ENCODE measurements at places on chromosomes 5 and 9.

DNA sequence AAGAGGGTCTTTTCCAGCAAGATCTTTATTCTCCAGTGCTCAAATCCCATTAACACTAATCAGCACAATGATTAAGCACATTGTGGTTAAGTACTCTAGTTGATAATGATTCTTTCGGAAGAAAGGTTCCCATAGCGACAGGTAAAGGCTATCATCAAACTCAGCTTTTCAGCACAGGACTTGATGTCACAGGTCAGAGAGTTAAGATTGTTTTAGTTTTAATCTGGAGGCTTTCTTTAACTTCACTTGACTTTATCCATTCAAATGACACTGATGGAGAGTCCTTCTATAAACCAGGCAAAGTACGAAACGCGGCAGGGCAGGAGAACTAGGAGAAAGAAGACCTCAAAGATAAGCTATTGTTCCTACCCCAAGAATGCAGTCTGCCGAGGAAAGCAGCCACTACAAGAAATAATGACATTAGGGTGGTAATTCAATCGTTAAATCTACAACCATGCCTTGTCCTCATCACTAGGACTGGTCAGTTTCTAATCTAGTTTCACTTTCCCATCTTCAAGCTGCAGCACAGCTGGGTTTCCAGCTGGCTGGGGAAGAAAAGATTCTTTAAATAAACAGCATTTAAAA lies 4.6 kb downstream of the NRG2 start:
- H3K27me3 ChIP-seq, result peaks cover 21% of the 10 kb centered on the region
- no peak overlapping the region for H3K4me3 ChIP-seq
- H3K36me3 ChIP-seq, result no peaks in the 10 kb centered on the region
- no peak overlapping the region for H3K27ac ChIP-seq

- no peak overlapping the region for H3K4me3 ChIP-seq
- no peak overlapping the region for H3K27ac ChIP-seq
- no peaks in the 10 kb centered on the region for H3K27me3 ChIP-seq
Measured at GRCh38 chr5:157342822-157343402, 77.0 kb downstream of the CYFIP2 start.

DNA sequence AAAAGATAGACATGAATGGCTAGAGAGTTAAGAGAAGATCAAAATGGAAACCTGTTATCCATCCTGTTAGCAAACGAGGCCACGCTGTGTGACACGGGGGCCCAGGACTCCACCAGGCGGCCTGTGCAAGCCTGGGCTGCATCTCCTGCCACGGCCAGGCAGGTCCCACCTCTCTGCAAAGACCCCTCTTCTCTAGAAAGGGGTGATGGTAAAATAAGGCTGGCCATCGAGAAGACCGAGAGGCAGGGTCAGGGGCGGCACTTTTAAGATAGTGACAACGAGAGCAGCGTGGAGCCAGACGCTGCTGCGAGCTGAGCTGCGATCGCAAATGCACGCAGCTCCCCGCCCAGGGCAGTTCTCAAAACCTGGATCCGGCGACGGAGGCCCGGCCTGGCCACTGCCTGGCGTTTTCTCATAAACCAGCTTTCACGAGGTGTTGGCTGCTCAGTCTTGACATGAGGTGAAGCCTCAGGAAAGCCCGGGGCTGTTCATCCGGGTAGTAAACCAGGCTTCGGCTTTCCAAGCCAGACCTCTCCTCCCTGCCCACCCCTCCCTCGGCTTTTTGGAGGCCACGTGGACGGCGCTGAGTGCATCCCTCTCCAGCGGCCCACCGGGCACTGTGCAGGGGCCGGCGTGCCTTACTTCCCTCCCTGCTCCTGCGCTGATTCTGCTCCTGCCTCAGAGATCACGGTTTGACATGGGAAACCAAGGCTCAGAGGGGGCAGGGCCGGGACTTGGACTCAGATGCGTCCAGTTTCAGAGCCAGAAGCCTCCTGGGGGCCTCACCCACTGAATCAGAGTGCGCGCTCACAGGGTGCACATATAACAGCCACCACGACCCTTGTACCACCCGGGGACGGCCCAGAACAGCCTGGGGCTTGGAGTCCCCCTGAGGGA lies 151.6 kb upstream of the PHYKPL start:
- no peaks in the 10 kb centered on the region for H3K27me3 ChIP-seq
- H3K27ac ChIP-seq, result no peak overlapping the region
- H3K4me3 ChIP-seq, result no peak overlapping the region
- H3K36me3 ChIP-seq, result no peaks in the 10 kb centered on the region
- no peak for DNase-seq

GRCh38 chr5:157175071-157175612 lies 5.5 kb upstream of the ITK start:
- H3K4me1 ChIP-seq, result peaks cover 41% of the 10 kb centered on the region
- H3K36me3 ChIP-seq, result no peaks in the 10 kb centered on the region
- H3K27ac ChIP-seq, result no peak overlapping the region
- no peak for DNase-seq
- H3K4me3 ChIP-seq, result no peak overlapping the region

GRCh38 chr5:96957254-96958049 lies 21.6 kb downstream of the LNPEP start:
- peaks cover 44% of the 10 kb centered on the region for H3K4me1 ChIP-seq
- H3K27ac ChIP-seq, result peak overlapping the region; percentile 47
- no peaks in the 10 kb centered on the region for H3K27me3 ChIP-seq
- no peaks in the 10 kb centered on the region for H3K36me3 ChIP-seq
- H3K4me3 ChIP-seq, result no peak overlapping the region

GRCh38 chr9:113738496-113738892 lies 137.6 kb upstream of the ZNF618 start:
- no peaks in the 10 kb centered on the region for H3K27me3 ChIP-seq
- H3K4me3 ChIP-seq, result no peak overlapping the region
- H3K4me1 ChIP-seq, result no peaks in the 10 kb centered on the region
- H3K36me3 ChIP-seq, result no peaks in the 10 kb centered on the region

DNA sequence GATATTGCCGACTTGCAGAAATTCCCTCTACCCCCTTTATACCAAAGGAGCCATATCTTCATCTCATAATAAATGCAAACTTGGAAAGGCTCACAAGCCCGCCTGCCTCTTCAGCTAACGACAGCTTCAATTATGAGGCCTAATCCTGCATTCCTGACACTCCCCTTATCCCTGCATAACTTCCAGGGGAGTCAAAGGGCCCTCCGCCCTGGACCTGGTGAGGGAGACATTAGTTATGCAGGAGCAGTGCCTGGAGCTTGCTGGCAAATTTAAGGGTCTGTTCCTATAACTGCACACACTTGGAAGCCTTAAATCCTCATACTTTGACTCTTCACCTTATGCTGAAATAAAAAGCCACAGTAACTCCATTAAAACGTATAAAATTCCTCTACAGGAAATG lies 617.9 kb downstream of the BNC2 start:
- no peaks in the 10 kb centered on the region for H3K4me1 ChIP-seq
- no peak overlapping the region for H3K27ac ChIP-seq
- no peaks in the 10 kb centered on the region for H3K27me3 ChIP-seq
- no peak for DNase-seq
- no peaks in the 10 kb centered on the region for H3K36me3 ChIP-seq

- H3K4me3 ChIP-seq, result no peak overlapping the region
- H3K36me3 ChIP-seq, result no peaks in the 10 kb centered on the region
- peaks cover under 1% of the 10 kb centered on the region for H3K27me3 ChIP-seq
- H3K27ac ChIP-seq, result no peak overlapping the region
- no peaks in the 10 kb centered on the region for H3K4me1 ChIP-seq
- DNase-seq, result no peak
Measured at GRCh38 chr9:86907346-86907745, 40.0 kb downstream of the GAS1 start.

- no peaks in the 10 kb centered on the region for H3K4me1 ChIP-seq
- no peaks in the 10 kb centered on the region for H3K27me3 ChIP-seq
- no peak for DNase-seq
Measured at GRCh38 chr9:18490641-18491370, 16.9 kb downstream of the ADAMTSL1 start.

- no peaks in the 10 kb centered on the region for H3K27me3 ChIP-seq
- H3K36me3 ChIP-seq, result no peaks in the 10 kb centered on the region
- no peak overlapping the region for H3K4me3 ChIP-seq
- no peaks in the 10 kb centered on the region for H3K4me1 ChIP-seq
Measured at GRCh38 chr5:181281077-181281983, 20.4 kb upstream of the TRIM52 start.

- no peak for DNase-seq
- no peak overlapping the region for H3K4me3 ChIP-seq
- H3K27me3 ChIP-seq, result peaks cover 3% of the 10 kb centered on the region
- H3K36me3 ChIP-seq, result no peaks in the 10 kb centered on the region
- no peaks in the 10 kb centered on the region for H3K4me1 ChIP-seq
Measured at GRCh38 chr9:22134390-22134789, 125.3 kb upstream of the CDKN2B start.

DNA sequence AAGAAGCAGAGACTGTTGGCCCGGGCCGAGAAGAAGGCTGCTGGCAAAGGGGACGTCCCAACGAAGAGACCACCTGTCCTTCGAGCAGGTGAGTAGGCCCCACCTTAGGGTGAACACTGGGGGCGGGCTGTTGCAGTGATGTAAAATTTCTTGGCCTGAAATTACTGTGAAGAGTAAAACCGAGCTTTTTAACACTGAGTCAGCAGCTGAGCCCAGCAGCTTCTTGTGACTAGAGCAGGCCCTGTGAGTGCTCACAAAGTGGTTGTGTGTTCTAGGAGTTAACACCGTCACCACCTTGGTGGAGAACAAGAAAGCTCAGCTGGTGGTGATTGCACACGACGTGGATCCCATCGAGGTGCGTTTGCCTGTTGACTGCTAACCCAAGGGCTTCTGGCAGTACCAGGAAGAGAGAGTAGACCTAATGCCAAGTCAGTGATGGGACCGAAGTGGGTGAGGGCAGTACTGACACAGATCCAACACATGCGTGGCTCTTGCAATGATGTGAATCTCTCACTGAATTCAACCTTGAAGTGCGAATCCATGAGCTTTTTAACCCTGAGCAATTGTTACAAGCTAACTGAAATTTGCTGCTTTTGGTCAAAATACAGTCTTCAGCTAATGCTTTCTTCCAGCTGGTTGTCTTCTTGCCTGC lies 2.1 kb downstream of the RPL7A start:
- peaks cover 14% of the 10 kb centered on the region for H3K36me3 ChIP-seq
- no peak overlapping the region for H3K4me3 ChIP-seq
- no peak for DNase-seq
- H3K27me3 ChIP-seq, result peaks cover 3% of the 10 kb centered on the region
- peak overlapping the region; percentile 95 for H3K27ac ChIP-seq

DNA sequence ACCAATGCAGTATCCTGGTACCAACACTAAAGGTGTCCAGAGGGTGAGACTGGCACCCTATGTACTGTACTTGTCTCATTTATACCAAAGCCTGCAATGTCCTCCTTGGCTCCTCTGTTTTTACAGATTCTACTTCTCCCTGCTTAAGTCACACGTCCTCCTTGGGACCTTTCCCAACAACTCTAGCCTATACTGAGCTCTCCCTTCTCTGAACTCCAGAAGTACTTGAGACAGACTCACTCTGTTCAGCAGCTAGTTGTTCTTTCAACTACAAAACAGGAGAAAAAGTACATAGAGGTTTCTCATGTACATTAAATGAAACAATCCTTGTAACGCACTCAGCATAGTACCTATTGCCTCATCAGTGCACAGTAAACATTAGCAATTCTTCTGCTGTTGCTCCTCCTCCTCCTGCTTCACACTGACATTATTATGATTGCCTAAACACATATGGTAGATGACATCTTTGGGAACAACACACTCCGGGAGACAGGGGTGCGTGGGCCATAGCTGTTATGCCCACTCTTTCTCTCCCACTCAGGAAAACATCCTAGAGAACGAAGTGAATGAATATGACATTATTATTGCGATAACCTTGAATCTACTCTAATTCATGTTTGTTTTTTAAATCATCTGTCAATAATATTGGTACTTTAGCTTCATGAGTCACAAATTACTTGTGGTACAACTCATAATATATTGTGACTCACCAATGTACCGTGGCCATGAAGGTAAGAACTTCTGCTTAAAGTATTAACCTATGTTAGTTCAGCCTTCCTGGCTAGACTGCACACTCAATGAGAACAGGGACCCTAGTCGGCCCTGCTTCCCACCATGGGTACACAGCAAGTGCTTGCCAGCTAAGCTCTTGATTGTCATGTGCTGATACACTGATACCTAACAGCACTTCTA lies 180.3 kb upstream of the ADRA1B start:
- no peak overlapping the region for H3K27ac ChIP-seq
- no peaks in the 10 kb centered on the region for H3K27me3 ChIP-seq
- no peaks in the 10 kb centered on the region for H3K36me3 ChIP-seq
- no peak overlapping the region for H3K4me3 ChIP-seq
- H3K4me1 ChIP-seq, result no peaks in the 10 kb centered on the region

DNA sequence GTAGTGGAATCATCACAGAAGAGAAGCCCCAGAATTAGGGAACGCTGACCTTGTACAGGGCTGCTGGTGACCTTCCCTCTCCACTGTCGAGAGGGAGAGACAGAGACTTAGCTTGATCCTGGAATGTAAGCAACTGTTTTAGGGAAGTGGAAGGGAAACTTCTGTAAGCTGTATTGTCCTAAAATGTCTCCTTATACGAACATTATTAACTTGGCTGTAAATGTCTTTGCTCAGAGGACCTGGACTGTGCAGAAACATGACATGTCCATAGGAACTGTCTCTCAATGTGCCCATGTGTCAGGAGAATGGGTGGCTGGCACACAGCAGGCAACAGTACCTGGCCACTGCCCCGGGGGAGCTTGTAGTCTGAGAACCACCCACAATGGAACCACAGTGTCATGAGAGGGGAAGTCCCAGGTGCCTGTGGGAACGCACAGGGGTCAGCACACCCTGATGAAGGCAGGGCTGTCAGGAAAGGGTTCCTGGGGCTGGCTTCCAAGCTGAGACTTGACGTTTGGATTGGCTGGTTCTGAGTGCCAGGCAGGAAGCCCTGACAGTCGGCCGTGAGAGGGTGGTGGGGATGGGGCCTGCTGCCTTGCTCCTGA lies 34.0 kb downstream of the DAP start:
- no peak for DNase-seq
- H3K27ac ChIP-seq, result no peak overlapping the region
- no peaks in the 10 kb centered on the region for H3K36me3 ChIP-seq
- no peaks in the 10 kb centered on the region for H3K27me3 ChIP-seq
- H3K4me1 ChIP-seq, result no peaks in the 10 kb centered on the region
- no peak overlapping the region for H3K4me3 ChIP-seq

GRCh38 chr5:149365418-149365817 lies 7.6 kb downstream of the PCYOX1L start:
- no peaks in the 10 kb centered on the region for H3K27me3 ChIP-seq
- peaks cover 8% of the 10 kb centered on the region for H3K4me1 ChIP-seq

- H3K27me3 ChIP-seq, result peaks cover 40% of the 10 kb centered on the region
- H3K4me1 ChIP-seq, result no peaks in the 10 kb centered on the region
- H3K4me3 ChIP-seq, result no peak overlapping the region
- no peaks in the 10 kb centered on the region for H3K36me3 ChIP-seq
- no peak overlapping the region for H3K27ac ChIP-seq
Measured at GRCh38 chr5:488744-489688, 35.2 kb downstream of the SLC9A3 start.

DNA sequence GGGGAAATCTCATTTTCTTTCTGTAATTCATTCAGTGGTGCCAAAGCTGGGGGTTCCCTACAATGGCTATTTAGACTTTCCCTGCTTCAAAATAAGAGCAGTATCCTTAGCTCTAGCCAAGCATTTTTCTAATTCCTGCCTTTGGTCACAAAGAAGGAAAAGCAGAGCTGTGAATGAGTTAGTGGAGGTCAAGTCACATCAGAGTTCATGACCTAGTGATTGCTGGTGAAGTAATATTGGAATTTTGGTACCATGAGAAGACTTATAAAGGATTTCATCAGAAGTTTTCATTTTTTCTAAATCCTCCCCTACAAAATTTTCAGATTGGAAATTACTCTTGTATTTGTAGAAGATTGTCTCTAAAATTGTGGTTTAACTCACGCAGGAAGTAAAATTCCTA lies 28.0 kb downstream of the DNAJC21 start:
- no peaks in the 10 kb centered on the region for H3K27me3 ChIP-seq
- DNase-seq, result no peak
- H3K4me3 ChIP-seq, result no peak overlapping the region
- H3K4me1 ChIP-seq, result no peaks in the 10 kb centered on the region
- H3K27ac ChIP-seq, result no peak overlapping the region
- no peaks in the 10 kb centered on the region for H3K36me3 ChIP-seq
